ENCODE measurements at places on chromosomes 12 and 14.

GRCh38 chr12:7832059-7832696 lies 40.5 kb downstream of the SLC2A14 start:
- DNase-seq: no peak

DNA sequence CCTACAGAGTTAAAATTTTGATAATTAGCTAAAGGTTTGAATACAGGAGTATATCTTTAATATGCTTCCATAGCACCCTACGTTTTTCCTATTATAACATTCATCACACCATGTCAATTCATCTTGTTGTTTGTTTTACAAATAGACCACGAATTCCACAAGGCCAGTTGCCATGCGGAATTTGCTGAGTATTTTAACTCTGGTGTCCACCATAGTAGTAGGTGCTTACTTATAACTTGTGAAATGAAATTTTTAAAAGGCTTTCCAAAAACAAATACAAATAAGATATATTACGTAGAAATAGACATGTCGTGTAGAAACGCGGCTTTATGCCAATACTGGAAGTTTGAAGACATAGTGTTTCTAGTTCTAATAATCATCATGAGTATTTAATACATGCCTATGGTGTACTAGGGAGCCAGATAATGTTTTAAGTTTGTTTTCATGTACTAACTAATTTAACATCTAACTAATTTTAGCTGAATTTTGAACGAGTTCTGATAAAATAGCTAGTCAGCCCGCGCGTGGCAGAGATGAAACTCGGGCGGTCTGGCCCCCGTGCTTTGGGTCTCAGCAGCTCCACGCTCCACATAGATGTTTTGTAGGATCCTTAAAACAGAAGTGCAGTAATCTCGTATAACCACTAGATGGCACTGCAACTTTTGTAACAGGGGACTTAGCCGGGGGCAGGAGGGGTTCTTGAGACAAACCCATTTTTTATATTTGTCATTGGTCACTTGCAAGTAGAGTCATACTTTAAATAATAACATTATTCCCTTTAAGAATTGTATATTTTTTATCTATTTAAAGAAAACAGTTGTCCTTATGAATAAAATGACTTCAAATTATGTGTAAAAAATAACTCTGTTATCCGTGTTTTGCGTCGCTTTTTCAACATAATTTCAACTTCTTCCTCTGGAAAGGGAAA lies 10.2 kb downstream of the CD69 start:
- DNase-seq: no peak

GRCh38 chr12:22447223-22447622 lies 97.1 kb downstream of the C2CD5 start:
- DNase-seq: no peak

DNA sequence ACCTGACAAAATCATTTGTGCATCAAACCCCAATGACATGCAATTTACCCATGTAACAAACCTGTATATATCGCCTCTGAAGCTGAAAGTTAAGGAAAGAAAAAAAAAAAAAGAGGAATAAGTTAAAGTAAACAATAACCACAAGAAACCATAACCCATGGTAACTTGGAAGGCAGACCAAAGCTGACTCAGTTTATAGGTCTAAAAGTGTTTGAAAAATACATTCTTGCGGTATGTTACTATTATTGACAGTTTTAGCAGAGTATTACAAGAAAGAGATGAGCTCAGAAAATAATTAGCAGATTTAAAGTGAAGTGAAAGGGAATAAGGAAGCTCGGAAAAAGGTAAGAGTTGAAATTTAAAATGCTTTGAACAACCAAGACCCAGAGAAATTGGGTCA lies 34.4 kb upstream of the MGAT4C start:
- DNase-seq: no peak

DNA sequence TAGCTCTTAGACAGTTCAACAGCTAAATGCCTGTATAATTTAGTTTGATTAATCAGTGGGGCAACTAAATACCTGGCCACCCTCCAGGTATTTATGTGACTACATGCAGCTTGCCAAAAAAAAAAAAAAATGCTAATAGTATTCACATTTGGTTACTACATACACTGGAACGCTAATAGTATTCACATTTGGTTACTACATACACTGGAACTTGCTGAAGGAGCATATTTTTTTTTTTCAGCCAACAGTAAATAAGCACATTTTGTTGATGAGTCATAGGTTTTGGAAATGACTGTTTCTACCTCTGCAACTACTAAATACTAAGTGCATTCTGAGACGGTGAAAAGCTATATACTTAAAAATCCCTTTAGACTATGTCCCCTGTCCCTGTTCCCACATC lies 1172.3 kb downstream of the LRFN5 start:
- DNase-seq: no peak

DNA sequence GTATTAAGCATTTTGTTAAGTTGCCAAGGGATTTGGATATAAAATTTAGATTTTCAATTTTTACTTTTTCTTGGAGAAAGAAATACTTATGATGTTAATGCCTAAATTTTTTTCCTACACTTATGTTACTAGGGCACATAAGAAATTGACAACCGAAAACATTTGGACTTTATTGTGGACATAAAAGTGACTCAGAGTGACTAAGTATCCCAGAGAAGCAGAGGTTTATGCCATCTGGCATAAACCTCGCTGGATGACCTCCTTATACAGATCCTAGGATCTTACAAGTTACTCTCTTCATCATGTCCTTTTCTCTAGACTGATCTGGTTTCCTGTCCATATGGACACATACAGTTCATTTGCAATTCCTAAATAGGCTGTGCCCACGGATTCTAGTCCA lies 89.8 kb downstream of the RERG start:
- no peak for DNase-seq

DNA sequence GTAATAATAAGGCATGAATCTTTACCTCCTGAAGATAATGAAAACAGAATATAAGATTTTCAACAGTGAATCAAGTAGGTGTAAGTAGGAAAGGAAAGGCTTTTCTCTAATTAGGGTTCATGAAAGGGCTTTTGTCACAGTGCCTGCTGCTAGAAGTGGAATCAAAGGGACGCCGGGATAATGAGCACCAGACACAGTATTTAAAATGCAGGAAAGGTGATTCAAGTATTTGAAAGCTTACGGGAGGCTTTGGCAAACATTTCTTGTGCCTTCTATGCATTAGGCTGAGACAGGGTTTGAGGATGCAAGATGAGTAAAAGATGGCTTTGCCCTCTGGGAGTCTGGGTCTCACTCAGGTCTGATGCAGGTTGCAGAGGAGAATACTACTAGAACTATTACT lies 70.5 kb upstream of the ANO4 start:
- no peak for DNase-seq

GRCh38 chr12:52399756-52400155 lies 6.4 kb downstream of the KRT82 start:
- DNase-seq: no peak

- DNase-seq: no peak
Measured at GRCh38 chr12:63163541-63163940, 12.5 kb upstream of the AVPR1A start.

All from stimulated activated CD4-positive, alpha-beta T cell treated with anti-CD3 and anti-CD28 coated beads, Interleukin-12 subunit alpha, Interleukin-12 subunit beta, amount 100 ng/mL, for 24 hours (primary cell).